ENCODE measurements at places on chromosomes 16 and 17.

GRCh38 chr17:65190467-65191097, 53.4 kb downstream of the RGS9 start:
- DNase-seq, result no peak

DNA sequence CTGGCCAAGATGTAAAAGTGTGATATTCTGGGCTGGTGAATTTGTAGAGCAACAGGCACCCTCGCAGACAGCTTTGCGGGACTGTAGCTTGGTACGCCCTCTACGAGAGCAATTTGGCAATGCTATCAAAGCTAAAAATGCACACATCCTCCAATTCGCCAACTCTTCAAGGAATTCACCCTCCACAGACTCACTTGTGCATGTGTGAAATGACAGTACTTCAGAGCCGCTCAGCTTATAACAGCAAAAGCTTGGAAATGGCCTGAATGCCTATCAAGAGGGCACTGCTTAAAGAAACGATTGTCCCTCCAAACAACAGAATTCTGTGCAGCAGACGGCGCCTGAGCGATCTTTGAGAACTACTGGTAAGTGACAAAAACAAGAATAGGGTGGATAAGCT, 130.8 kb downstream of the SDK2 start:
- DNase-seq, result no peak

DNA sequence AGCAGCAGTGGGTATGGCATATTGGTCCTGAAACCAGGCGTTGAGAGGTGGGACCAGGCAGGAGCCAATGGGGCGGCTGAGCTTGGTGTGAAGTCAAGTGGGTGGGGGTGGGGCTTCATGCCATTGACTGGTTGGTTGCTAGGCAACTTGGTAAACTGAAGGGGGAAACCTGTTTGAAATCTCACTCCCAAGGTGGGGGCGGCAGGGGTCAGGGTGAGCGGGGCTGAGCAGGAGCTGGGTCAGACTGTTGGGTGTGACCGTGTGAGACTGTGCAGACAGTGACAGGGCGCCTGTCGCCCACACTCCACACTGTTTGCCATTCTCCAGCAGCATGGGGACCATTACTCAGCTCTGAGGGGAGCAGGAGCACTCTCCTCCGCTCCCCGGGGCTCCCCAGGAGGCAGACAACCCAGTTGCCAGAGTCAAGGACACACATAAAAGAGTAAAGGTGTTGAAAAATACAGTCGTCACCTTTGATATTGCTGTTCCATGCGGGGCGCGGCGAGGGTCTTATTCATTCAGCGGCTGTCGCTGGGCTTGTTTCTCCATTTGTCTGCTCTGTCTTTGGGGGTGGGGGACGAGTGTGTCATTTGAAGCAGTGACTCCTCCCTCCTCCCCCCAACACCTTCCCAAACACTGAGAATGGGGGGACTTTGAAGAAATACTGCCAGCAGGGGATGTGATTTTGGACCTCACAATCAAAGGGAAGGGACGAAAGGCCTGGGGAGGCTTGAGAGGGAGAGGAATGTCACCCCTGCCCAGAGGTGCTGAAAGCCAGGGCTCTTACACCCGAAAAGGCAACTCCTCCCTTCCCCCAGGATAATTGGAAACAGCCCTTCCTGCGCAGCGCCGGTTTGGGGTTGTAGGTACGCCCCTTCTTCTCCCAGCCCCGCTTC, 1.2 kb upstream of the EFNB3 start:
- no peak for DNase-seq

- no peak for DNase-seq
Measured at GRCh38 chr17:40417258-40417608, 463 bp downstream of the TOP2A start.

DNA sequence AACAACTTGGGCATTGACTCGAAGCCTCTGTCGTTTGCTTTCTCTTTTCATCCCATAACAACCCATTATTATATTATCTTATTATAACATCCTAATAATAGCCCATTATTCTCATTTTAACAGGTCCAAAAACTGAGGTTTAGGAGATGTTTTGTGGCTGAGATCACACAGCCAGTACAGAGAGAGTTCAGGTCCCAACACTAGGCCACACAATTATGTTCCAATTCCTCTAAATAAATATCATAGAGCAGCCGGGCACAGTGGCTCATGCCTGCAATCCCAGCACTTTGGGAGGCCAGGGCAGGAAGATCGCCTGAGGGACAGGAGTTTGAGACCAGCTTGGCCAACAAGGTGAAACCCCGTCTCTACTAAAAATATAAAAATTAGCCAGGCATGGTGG, 40.3 kb upstream of the KIFC3 start:
- no peak for DNase-seq

DNA sequence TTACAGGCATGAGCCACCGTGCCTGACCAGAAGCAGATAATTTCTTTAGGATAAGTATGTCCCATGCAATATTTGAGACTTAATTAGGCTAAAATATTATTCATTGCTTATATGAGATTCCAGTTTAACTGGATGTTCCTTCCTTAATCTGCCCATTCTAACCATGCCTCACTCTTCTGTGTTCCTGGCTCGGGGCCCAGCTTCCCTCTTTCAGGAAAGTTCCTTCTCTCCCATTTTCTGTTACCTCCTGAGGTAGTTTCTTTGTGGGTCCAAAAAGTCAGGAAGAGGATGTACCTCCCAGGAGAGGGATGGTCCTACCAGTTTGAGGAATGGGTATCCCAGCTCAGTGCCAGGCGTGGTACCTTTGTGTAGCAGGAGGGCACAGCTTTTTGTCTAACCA, 23.3 kb downstream of the UNK start:
- no peak for DNase-seq

All from stimulated activated CD8-positive, alpha-beta memory T cell treated with anti-CD3 and anti-CD28 coated beads, Interleukin-2, amount 100 ng/mL, for 1 hour (primary cell).